ENCODE measurements at places on chromosomes 7 and 10.

DNA sequence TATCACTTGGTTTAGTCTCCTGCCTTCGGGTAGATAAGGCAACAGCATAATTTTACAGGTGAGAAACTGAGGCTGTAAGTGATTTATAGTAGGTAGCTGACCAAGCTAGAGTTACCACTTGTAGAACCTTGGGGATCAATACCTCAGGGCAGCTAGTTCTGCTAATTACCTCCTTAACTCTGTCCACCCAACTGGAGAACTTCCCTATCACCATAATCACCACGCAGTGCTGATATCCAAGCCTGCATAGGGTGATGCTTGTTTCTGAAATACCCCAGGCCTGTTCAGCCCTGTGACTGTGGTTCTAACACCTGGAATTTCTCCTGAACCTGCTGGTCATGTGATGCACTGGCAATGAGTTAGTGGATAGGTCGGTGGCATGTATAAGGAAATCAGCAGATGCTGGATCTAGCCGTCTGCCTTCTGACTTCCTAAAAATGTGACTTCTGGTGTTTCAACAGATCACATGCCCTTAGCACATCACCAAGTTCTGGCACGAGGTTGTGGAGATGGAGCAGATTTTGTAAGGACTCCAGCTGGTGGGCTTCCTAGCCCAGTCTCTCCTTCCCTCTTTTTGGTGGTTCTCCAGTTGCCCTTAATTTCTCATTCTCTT is 15.3 kb downstream of the PLAU start:
- peaks cover 14% of the 10 kb centered on the region for H3K4me1 ChIP-seq
- H3K27me3 ChIP-seq, result peaks cover 13% of the 10 kb centered on the region
- no peak overlapping the region for H3K4me3 ChIP-seq
- DNase-seq, result no peak
- peaks cover 3% of the 10 kb centered on the region for H3K36me3 ChIP-seq

- no peaks in the 10 kb centered on the region for H3K4me1 ChIP-seq
- no peak overlapping the region for H3K4me3 ChIP-seq
- H3K27me3 ChIP-seq, result no peaks in the 10 kb centered on the region
- no peak for DNase-seq
- H3K36me3 ChIP-seq, result no peaks in the 10 kb centered on the region
- no peak overlapping the region for H3K27ac ChIP-seq
These were observed 11.8 kb downstream of the GPR146 start for GRCh38 chr7:1055956-1056784.

GRCh38 chr10:6364893-6365292 is 162.2 kb downstream of the PFKFB3 start:
- no peaks in the 10 kb centered on the region for H3K27me3 ChIP-seq
- no peak overlapping the region for H3K4me3 ChIP-seq
- no peaks in the 10 kb centered on the region for H3K4me1 ChIP-seq
- H3K36me3 ChIP-seq, result peaks cover 8% of the 10 kb centered on the region
- DNase-seq, result no peak

DNA sequence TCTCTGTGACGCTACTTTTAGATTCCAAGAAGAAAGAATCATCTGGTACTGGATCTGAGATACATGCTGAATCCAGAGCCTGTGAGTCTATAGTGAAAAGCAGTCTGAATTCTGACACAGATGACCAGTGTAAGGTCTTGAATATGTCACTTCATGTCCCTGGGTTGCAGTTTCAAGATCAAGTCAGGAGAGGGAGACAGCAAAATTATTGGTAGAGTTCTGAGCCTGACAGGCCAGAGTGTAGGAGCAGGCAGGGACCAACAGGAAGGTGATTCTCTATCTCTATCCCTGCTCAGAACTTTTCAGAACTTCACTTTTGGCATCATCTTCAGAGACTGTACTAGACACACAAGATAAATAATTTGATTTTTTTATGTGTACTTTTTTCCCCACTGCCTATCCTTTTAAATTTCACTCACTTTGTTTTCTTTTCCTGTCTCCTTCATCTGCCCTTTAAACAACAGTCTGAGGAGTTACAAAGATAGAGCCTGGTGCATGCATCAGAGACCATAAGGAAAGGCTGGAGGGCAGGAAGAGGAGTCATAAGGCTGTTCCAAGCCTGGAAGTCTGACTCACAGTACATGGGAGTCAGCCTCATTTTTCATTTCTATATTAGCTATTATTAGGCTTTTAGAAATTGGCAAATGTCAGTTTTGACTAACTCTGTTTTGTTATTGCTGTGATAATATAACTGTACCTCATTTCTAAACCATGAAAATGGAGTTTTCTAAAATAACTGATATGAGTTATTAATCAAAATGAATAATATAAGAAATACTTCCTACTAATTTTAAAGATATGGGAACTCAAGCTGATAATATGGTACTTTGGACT is 120.2 kb upstream of the TMEM229A start:
- DNase-seq, result no peak
- no peak overlapping the region for H3K4me3 ChIP-seq
- H3K27ac ChIP-seq, result no peak overlapping the region

DNA sequence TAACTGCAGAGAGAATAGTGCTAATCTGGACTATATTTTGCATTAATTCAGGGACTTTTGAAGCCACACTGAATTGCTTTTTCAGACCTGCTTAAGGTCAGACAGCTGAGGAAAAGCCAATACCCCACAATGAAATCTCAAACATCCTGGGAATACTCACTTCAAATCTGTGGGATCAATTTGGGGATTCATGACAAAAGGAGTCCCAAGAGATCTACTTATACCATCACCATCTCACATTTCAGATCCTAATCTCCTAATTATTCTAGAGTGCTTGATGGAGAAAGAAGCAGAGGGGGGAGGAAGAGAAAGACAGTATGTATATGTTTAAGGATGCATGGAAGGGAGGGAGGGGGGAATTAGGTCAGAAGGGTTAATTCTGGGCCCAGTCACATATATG is 202.2 kb downstream of the CACNA2D1 start:
- no peaks in the 10 kb centered on the region for H3K27me3 ChIP-seq
- H3K4me1 ChIP-seq, result no peaks in the 10 kb centered on the region
- no peak overlapping the region for H3K27ac ChIP-seq
- DNase-seq, result no peak
- no peaks in the 10 kb centered on the region for H3K36me3 ChIP-seq
